Stimulated activated CD4-positive, alpha-beta T cell treated with anti-CD3 and anti-CD28 coated beads, TNF-alpha, amount 100 ng/mL, for 1 hour (primary cell): ENCODE measurements at places on chromosomes 12 and 14.

- DNase-seq: no peak
Observed at GRCh38 chr12:104454997-104455396, 1.8 kb upstream of the CHST11 start.

DNA sequence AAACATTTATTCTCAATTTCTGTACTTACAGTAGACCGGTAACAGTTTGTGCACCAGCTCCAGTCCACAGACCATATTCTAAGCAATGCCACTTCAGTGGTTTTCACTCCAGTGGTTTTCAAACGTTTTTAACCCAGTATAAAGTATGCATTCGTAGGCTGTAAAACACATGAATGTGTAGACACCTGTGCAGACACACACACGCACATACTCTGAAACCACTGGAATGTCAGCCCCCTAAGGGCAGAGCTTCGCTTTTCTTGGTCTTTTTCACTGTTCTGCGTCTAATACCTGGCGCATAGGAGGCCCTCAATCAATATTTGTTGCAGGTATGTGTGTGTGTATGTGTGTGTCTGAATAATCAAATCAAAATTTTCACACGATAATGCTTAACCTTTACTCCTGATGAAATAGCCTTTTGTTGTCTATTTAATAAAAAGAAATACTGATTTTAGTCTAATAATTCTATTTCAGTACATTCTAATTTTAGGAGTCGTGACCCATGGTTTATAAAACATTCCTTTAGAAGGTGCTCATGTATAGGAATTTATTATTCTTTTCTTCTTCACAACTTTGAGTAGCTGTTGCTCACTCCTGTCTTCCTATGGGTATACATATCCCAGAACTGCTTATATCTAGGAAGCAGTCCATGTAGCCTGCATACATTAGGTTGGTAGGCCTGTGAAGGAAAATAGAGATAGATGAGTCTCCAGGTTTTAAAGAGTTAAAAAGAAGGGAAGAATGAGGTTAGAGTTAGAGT is 73.6 kb upstream of the REP15 start:
- no peak for DNase-seq

GRCh38 chr12:131852551-131853299 is 24.5 kb downstream of the MMP17 start:
- DNase-seq: no peak

- no peak for DNase-seq
Observed at GRCh38 chr14:91649930-91650329, 82.0 kb downstream of the CATSPERB start.

DNA sequence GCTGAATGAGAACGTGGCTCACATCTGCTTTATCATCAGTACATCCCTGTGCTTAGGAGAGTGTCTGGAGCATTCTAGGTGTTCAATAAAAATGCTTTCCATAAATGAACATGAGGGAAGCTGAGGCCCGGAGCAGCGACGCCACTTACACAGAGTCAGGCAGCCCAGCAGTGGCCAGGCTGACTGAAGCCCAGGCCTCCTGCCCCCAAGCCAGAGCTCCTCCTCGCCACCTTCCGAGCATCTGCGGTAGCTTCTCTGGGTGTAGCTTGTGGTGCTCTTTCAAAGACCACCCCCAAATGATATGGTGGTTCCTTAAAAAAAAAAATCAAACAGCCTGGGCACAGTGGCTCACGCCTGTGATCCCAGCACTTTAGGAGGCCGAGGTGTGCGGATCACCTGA is 88.8 kb downstream of the FBXL14 start:
- DNase-seq: no peak

- DNase-seq: no peak
Observed at GRCh38 chr12:58888131-58888783, 32.0 kb downstream of the LRIG3 start.

- DNase-seq: no peak
Observed at GRCh38 chr12:79690142-79690637, 574 bp downstream of the PAWR start.

GRCh38 chr12:79114896-79115295 is 250.3 kb downstream of the SYT1 start:
- no peak for DNase-seq

DNA sequence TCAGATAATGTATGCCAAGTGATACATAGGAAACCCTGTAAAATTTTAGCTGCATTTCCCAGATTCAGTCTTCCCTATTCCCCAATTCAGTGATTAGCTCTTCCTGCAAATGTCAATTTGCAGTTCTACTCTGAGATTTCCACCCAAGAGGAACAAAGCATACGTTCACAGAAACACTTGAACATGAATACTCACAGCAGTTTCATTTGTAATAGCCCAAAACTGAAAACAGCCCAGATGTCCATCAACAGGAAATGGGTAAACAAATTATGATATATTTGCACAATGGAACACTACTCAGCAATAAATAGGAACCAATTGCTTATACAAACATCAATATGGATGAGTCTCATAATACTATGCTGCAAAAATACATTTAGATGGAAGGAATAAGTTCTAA is 194.2 kb downstream of the GXYLT1 start:
- DNase-seq: no peak
